CD8-positive, alpha-beta memory T cell (primary cell): ENCODE measurements at places on chromosomes 5 and 9. TPM values are rescaled to one million over a fixed set of nuclear protein-coding genes. Genes with fewer than 3 reads are reported as not detected.

DNA sequence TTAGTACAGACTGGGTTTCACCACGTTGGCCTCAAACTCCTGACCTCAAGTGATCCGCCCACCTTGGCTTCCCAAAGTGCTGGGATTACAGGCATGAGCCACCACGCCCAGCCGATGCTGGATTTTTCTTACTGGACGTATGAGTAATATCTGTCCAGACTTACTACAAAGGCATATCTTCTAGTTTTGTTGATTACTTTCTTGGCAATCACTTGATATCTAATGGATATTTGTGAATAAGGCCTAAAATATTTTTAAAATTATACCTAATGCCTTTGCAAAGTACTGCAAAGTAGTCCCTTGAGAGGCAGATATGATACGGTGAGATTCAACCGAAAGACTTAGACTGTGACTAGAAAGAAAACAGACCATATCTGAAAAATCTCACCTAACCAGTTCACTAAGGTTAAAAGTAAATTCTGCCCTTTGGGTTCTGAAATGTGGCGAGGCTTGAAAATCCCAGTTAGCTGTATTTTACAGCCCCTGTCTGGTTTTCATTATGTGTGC is 152.1 kb downstream of the GNAQ start:
- no peak overlapping the region for H3K27ac ChIP-seq
- no peak for DNase-seq
- no peaks in the 10 kb centered on the region for H3K36me3 ChIP-seq
- no peaks in the 10 kb centered on the region for H3K27me3 ChIP-seq
- no peak overlapping the region for H3K4me3 ChIP-seq
- no peaks in the 10 kb centered on the region for H3K4me1 ChIP-seq

DNA sequence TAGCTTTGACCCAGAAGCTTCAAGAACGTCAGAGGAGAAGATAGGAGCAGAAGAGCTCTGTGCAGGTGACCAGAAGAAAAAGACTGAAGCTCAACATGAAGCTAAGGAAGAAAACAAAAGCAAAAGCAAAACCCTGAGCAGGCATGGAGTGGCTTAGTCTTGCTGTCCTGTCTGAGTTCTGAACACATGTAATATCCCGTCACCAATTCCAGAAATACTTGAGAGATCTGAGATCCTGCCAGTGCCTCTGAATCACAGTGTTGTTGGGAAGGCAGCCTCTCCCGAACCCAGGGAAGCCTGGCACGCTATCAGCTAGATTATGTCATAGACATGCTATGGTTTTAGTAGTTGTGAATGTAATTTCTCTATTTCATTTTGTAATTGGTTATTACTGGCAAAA is 235.7 kb downstream of the ICE1 start:
- no peaks in the 10 kb centered on the region for H3K4me1 ChIP-seq
- no peaks in the 10 kb centered on the region for H3K27me3 ChIP-seq
- no peak overlapping the region for H3K4me3 ChIP-seq
- H3K27ac ChIP-seq = no peak overlapping the region

GRCh38 chr9:114108016-114108833 is 9.1 kb upstream of the KIF12 start:
- no peak overlapping the region for H3K27ac ChIP-seq
- no peaks in the 10 kb centered on the region for H3K4me1 ChIP-seq
- peak; percentile 19 for DNase-seq
- no peak overlapping the region for H3K4me3 ChIP-seq
- H3K27me3 ChIP-seq = no peaks in the 10 kb centered on the region
- H3K36me3 ChIP-seq = no peaks in the 10 kb centered on the region

The ANKRD31 gene
- total RNA-seq = 0.66 TPM

The LAMC3 gene
- 0.07 TPM for total RNA-seq

DNA sequence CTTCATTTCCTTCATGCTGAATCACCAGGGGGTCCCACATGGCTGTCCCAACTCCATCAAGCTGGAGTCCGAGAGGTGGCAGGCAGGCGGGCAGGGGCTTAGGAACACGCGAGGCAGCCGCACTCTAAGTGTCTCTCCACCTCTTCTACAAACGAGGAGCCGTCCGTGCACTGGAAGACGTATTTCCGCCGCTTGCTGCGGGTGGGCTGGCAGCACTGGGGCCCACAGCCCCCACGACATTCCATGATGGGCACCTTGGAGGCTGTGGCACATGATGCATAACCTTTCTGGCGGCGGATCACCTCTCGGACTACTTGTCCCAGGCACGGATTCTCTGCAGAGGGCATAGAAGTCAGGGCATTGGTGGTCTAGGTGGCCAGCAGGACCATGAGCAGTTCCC is 87.2 kb upstream of the PANK3 start:
- no peaks in the 10 kb centered on the region for H3K4me1 ChIP-seq
- H3K27me3 ChIP-seq = no peaks in the 10 kb centered on the region
- no peaks in the 10 kb centered on the region for H3K36me3 ChIP-seq
- no peak overlapping the region for H3K4me3 ChIP-seq
- no peak for DNase-seq

The PTGER4 gene
- total RNA-seq = 53.9 TPM

DNA sequence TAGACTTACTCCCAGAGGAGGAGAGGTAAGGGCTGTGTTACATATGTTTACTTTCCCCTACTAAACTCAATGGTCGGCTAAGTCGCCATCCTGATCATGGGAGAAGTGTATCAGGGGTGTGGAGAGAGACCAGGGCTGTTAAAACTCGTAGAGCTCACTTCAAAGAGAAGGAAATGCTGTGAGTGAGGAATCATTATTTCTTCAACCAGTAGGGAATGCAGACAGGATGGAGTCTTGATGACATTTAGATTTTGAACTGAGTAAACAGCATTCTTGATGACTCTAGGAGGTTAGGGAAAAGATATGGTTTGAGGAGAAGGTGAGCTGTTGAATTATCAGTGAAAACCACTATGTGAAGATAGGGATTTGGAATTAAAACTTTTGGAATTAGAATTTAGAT is 17.3 kb downstream of the RECK start:
- H3K27ac ChIP-seq = no peak overlapping the region
- no peaks in the 10 kb centered on the region for H3K4me1 ChIP-seq
- H3K4me3 ChIP-seq = no peak overlapping the region
- no peaks in the 10 kb centered on the region for H3K27me3 ChIP-seq
- no peaks in the 10 kb centered on the region for H3K36me3 ChIP-seq
- DNase-seq = no peak

The SLC6A18 gene
- not detected for total RNA-seq

GRCh38 chr5:88452820-88453219 is 184.2 kb upstream of the TMEM161B start:
- no peak overlapping the region for H3K27ac ChIP-seq
- H3K27me3 ChIP-seq = no peaks in the 10 kb centered on the region
- no peak for DNase-seq

The TRAF1 gene
- total RNA-seq = 316 TPM

DNA sequence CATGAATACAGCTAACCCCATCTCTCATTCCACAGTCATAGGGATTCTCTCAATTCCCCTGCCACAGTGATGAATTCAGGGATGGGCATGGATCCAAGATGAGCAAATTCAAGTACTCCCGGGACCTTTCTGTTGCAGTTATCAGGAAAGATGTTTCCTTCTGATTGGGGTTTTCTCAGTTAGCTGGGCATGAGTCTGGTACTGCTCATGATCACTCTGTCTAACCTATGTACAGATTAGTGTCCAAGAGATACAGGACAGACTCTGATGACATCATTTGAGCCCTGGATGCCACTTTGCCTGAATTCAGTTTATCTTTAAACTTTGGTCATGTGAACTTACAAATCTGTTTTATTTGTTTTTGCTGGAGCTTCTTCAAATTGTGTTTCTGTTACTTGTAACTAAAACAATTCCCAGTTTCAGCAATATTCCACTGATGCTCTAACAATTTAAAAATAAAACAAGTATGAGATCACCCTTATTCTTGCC is 257.7 kb upstream of the KLF9 start:
- H3K4me3 ChIP-seq = no peak overlapping the region
- H3K4me1 ChIP-seq = no peaks in the 10 kb centered on the region
- H3K27me3 ChIP-seq = no peaks in the 10 kb centered on the region
- H3K27ac ChIP-seq = no peak overlapping the region
- H3K36me3 ChIP-seq = no peaks in the 10 kb centered on the region
- DNase-seq = no peak

GRCh38 chr5:151345187-151345807 is 2.1 kb downstream of the SLC36A2 start:
- H3K4me1 ChIP-seq = no peaks in the 10 kb centered on the region
- H3K27me3 ChIP-seq = no peaks in the 10 kb centered on the region
- DNase-seq = no peak
- H3K27ac ChIP-seq = no peak overlapping the region

- DNase-seq = no peak
- no peaks in the 10 kb centered on the region for H3K4me1 ChIP-seq
- no peak overlapping the region for H3K27ac ChIP-seq
Observed at GRCh38 chr5:92378966-92379611, 996.0 kb upstream of the ARRDC3 start.

DNA sequence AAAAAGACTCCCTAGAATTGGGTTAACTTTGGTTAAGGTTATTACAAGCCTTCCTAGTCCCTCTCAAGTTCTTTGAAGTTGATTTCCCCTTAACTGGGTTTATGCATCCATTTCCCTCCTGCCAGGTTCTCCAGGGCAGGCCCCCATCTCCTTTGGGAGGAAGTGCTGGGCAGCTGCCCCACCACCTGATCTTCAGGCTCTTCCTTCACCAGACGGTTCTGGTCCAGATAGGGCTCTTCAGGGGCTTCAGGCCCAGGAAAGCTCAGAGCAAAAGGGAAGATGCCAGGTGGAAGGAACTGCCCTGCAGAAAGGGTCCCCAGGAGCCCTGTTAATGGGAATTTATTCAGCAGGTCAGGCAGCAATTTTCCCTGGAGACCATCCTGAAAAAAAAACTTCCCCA is 2.1 kb downstream of the SMIM32 start:
- no peak overlapping the region for H3K4me3 ChIP-seq
- no peaks in the 10 kb centered on the region for H3K27me3 ChIP-seq
- H3K27ac ChIP-seq = no peak overlapping the region
- H3K36me3 ChIP-seq = no peaks in the 10 kb centered on the region
- no peaks in the 10 kb centered on the region for H3K4me1 ChIP-seq

- H3K27ac ChIP-seq = no peak within 1 kb of the TSS
- H3K27me3 ChIP-seq = peaks cover 27% of the 10 kb centered on the region
- DNase-seq = no peak
Observed at GRCh38 chr5:91556-92263, at the start of gene PLEKHG4B. Gene PLEKHG4B (plus strand): TSS chr5:92168. CDS start chr5:92232, 64 bp downstream.

The CD14 gene
- total RNA-seq = 3.1 TPM

The MLANA gene
- not detected for total RNA-seq

GRCh38 chr9:7226007-7226640 is 468.4 kb downstream of the KDM4C start:
- H3K4me3 ChIP-seq = no peak overlapping the region
- H3K36me3 ChIP-seq = no peaks in the 10 kb centered on the region
- H3K27ac ChIP-seq = no peak overlapping the region
- H3K27me3 ChIP-seq = no peaks in the 10 kb centered on the region

DNA sequence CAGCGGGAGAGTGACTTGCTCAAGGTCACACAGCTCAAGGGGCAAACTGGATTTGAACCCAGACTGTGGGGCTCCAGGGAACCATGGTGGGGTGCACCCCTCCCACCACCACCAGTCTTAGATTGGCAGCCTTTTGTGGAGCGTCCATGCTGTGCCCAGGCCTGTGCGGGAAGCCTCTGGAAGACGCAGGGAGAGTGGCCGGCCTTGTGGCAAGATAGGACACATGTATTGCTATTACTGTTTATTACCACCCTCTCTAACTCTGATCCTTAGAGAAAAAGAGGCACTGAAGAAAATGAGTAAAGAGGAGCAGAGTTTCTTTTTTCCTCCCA is 25.4 kb upstream of the SH3PXD2B start:
- no peak for DNase-seq
- no peaks in the 10 kb centered on the region for H3K27me3 ChIP-seq
- no peak overlapping the region for H3K27ac ChIP-seq
- H3K4me1 ChIP-seq = no peaks in the 10 kb centered on the region
- H3K36me3 ChIP-seq = no peaks in the 10 kb centered on the region

The PURA gene
- total RNA-seq = 14.8 TPM

The NREP gene
- total RNA-seq = 3.9 TPM

The ARHGEF28 gene
- 0.27 TPM for total RNA-seq

The DHFR gene
- 82.7 TPM for total RNA-seq

DNA sequence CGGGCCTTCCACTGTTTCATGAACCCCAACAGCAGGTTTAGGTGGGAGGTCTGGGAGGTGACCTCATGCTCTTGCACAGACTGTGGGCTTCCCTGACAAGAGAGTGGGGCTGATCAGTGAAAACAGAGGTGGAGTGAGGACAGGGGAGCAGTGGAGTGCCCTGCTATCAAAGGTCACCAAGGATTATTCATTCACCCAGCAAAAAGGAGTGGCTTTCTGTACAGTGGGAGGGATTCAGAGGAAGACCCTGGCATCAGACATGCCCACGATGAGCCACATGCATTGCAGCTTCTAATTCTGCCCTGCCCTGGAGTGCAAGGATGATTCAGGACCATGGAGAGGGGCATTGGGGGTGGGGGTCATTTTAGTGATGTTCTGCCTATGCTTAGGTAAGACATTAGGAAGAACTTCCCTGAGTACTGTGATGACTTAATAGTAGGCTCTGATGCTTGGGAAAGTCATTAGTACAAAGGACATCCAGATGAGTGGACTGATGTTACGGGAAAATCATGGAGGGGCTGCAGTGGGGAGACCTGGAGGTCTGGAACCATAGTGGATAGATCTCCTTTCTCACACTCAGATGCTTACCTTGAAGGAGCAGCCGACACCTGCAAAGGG is 12.8 kb downstream of the TRAF1 start:
- peaks cover 75% of the 10 kb centered on the region for H3K36me3 ChIP-seq
- no peak overlapping the region for H3K4me3 ChIP-seq
- DNase-seq = no peak
- H3K27ac ChIP-seq = no peak overlapping the region
- no peaks in the 10 kb centered on the region for H3K27me3 ChIP-seq
- peaks cover 82% of the 10 kb centered on the region for H3K4me1 ChIP-seq

DNA sequence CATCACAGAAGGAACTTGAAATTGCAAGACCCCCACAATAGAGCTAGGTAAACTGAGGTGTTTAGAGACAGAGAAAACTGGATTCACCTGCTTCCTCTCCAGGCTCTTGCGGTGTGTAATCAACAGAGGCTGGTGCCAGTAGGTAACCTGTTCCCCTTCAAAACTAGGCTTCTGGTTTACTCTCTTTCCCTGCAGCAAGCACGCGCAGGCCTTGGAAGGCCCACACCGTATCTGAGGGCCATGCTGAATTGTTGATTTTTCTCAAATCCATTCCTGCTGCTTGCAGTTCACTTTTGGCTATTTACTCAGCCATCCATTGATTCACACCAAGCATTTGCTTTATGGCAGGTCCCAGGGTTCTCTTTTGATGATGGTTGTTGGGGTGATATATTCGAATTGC is 667 bp upstream of the FRRS1L start:
- no peaks in the 10 kb centered on the region for H3K4me1 ChIP-seq
- no peaks in the 10 kb centered on the region for H3K36me3 ChIP-seq
- no peak overlapping the region for H3K27ac ChIP-seq
- no peak for DNase-seq

DNA sequence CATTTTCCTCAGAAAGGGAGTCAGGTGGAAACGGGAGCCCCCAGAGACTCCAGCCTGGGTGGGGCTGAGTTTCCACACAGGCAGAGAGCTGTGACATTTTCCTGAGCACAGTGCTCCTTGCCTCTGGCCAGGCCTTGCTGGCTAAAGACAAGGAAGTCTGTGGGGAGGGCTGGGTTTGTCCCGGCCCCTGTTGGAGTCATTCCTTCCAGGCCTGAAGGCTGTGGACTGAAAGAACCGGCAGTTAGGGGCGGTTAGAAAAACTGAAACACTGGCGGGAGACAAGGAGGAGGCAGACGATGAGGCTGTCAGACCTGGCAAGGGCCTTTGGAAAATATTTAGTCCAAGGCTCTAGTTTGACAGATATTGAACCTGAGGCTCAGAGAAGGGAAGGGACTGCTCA is 29.9 kb downstream of the COL15A1 start:
- H3K4me3 ChIP-seq = no peak overlapping the region
- H3K36me3 ChIP-seq = no peaks in the 10 kb centered on the region
- DNase-seq = no peak
- H3K27me3 ChIP-seq = peaks cover 9% of the 10 kb centered on the region
- H3K27ac ChIP-seq = no peak overlapping the region
- H3K4me1 ChIP-seq = peaks cover 8% of the 10 kb centered on the region
